ENCODE measurements at places on chromosomes 7 and 10.

GRCh38 chr7:150928541-150928940 is 49.6 kb downstream of the KCNH2 start:
- no peak for DNase-seq

DNA sequence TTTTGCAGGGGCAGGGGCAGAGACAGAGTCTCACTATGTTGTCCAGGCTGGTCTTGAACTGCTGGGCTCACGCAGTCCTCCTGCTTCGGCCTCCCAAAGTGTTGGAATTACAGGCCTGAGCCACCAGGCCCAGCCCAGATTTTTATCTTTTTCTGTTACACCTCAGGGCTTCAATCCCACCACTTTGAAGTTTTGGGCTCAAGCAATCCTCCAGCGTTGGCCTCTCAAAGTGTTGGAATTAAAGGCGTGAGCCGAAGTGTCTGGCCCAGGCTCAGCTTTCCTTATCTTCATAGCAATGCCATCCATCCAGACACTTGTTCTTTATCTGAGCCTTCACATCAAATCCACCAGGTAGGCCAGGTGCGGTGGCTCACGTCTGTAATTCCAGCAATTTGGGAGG is 4.1 kb downstream of the TAF6 start:
- DNase-seq: no peak

GRCh38 chr10:3056280-3057037 is 10.9 kb upstream of the PFKP start:
- DNase-seq: no peak

DNA sequence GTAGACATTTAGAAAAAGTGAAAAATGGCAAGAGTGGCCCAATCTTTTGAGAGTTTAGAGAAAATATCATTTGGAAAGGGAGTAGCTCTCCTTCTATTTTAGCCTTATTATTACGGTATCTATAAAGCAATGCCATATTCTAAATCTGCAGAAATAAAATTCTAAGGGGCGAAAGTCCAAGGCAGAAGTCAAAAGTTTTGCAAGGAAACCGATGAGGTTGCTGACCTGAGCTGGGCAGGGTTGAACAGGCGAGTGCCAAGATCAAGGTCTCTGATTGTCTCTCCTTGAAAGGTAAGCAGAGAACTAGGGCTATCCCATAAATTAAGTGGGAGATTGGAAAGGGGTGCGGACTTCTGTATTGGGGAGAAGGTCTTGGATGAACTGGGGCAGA is 11.7 kb downstream of the TRIM56 start:
- DNase-seq: no peak

GRCh38 chr7:98223898-98224700 is 12.9 kb downstream of the BHLHA15 start:
- no peak for DNase-seq

DNA sequence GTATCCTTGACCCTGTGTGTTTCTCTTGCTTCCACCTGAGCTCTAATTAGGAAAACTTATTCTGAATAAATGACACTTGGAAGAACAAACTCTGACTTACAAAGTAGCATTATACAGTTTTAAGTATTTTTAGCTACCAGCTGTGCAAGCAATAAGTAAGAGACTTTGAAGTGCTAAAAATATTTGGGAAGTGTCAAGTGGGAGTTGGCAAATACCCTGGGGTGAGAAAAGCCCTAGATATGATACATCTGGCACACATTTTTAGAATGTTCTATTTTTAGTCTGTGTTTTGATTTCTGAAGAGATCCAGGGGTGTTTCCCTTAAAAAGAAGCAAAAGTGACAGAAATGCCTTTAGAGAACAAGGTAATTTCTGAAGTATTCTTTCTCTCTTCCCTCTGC is 132.7 kb upstream of the TEX47 start:
- no peak for DNase-seq

DNA sequence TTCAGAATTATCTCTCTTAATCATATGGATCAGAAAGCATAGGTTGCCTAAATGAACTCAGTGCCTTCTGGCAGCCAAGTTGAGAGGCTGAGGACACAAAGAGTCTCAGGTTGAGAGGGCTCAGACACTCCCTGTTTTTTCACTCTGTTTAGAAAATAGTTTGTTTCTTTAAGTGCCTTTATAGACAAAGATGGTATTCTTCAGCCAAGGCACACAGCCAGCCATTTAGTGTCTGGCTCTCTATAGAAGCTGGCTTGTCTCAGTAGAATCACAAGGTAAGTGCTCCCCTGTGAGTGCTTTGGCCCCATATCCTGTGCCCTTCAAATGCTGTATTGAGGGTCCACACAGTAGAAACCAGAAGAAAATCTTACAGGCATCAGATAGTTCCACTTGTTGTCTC is 3.6 kb downstream of the GPR158 start:
- no peak for DNase-seq

DNA sequence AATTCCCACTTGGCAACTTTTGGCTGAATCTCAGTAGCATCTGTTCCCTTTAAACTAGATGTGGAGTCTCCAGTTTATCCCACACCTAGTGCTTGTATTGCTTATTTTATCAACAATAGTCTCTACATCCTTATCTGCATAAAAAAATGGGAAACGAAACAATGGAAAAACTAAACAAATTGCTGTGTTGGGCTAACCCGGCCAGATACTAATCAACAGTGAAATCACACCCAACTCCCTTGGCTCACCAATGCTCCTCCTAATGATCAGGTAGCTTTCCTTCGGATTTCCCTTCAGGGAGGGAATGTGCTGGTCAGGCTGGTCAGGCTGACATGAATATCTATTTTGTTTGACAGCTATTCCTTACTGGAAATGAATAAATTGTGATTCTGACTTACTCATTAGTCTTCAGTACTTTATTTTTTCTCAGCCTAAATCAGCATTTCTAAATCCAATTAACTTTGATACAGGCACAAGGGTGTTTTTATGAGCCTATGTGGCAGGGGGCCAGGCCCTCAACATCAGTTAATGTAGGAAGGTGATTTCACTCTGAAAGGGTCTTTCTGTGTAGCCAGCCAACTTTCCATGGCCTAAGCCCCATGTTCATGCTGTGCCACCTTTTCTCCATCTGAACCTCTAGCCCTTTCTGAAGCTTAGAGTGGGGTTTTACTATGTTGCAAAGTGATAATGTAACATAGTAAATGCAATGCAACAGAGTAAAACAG is 170.5 kb upstream of the NPSR1 start:
- DNase-seq: no peak

- DNase-seq: no peak
Measured at GRCh38 chr10:42553064-42553407, 85.3 kb downstream of the ZNF33B start.

GRCh38 chr10:60903096-60903495 is 40.9 kb downstream of the RHOBTB1 start:
- no peak for DNase-seq
